ENCODE measurements at places on chromosomes 2 and 18.
A peak's percentile ranks its signal among the peaks of the same experiment; 100 is the strongest.

DNA sequence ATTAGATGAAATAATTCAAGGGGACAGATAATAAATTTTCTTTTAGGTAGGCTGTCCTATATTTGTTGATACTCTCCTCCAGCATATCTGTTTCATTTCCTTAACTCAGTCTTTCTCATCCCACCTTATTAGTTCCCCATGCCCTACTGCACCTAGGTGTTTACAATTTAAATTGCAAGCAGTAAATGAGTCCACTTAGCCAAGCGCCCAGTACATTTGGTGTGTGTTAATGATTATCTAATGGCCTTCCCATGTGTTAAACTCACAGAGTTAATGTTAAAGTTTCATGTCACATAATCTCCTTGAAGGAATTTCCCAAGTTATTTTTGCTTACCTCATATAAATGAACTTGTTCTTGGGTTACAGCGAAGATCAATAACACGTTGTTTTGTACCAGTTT is 31.2 kb downstream of the ITGB6 start:
- DNase-seq, result no peak

DNA sequence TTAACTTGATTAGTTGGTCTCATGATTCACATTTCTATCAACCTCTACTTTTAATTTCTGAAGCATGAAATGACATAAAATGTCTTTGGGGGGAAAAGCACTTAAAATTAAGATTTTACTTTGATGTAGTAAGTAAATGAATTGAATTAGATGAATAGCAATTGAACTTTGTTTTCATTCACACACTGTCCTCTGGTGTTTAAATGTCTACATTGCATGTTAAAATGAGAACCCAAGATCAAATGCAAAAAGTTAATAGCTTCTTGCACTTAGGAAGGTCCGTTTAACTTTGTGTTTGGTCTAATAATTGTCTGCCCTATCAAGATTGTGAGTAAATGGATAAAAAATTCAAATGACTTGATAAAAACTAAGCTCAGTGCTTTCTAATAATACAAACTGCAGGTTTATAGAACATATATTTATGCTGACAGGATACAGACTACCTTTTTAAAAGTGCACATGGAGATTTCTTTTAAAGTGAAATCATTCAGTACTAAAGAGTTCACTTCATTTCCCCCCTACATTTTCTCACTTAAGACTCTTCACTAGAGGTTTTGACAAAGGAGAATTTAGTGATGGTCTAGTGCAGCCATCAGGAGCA is 156.2 kb upstream of the NABP1 start:
- peak; percentile 16 for DNase-seq

GRCh38 chr2:165361514-165361913 is 108.0 kb upstream of the CSRNP3 start:
- no peak for DNase-seq

GRCh38 chr2:67881816-67882215 is 181.0 kb downstream of the C1D start:
- no peak for DNase-seq

DNA sequence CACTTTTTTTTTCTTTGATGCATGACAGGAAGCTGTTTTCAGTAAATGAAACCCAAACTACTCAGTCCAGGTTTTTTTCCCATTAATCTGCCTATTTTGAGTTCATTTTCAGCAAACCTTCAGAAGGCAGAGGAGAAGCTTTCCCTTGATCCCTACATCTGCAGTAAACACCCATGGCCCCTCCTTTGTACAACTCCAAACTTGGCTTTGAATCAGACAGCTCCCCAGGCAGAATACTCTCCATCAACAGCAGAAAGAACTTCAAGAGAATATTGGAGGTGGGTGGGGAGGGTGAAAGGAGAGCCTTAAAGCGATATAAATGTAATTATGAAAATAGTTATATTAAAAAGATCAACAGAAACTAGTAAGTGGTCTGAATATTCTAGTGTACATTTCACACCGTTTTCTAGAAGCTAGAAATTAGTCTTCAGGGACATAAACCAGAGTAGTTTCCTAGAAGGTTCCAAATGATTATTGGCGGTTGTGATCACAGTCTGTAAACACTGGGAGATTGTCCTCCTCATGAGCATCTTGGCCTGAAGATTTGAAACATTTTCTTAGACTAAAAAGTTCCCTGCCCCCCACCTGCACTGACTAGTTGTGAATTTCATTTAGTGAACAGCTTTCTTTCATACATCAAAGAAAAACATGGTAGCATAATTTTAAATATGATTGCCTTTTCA is 75.1 kb upstream of the STK39 start:
- no peak for DNase-seq
